ENCODE measurements at places on chromosomes 2 and 18.

DNA sequence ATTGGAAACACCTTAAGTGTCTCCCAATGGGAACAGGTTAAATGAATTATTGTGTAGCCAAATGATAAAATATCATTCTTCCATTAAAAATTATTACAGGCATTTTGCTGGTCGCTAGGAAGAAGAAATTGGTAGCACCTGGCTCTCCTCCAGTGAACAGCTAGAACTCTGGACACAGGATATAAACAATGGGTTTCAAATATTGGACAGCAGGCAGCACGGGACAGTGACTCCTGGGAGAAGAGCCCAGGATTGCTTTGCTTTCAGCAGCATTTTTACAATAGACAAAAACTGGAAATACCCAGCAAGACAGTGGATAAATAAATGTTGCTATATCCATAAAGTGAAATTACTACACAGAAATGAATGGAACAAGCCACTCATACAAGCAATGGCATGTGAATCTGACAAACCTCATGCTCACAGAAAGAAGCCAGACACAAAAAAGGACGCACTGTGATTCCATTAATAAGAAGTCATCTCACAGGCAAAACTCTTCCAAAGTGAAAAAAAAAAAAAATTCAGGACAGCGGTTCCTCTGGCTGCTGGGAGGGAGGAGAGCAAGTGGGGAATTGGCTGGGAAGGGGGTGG, 50.5 kb downstream of the LAMA1 start:
- DNase-seq = no peak

GRCh38 chr2:5576015-5576414, 116.2 kb upstream of the SOX11 start:
- no peak for DNase-seq

DNA sequence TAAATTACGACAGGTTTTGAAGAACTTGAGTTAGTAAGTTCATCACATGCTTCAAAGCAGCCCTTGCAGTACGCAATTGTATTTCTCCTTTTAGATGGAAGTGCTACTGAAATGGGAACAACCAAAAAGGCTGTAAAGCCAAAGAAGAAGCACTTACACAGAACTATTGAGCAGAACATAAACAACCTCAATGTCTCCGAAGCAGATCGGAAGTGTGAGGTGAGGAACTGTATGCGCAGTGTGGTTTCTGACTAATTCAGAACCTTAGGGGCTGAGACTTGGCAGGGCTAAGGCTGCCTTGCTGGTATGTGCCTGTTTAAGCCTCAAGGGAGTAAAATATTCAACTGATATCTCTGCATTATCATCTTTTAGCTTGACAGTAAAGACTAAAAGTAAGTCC, 8.4 kb downstream of the NCAPH start:
- DNase-seq = no peak

GRCh38 chr2:196184921-196185320, 13.5 kb upstream of the STK17B start:
- no peak for DNase-seq

DNA sequence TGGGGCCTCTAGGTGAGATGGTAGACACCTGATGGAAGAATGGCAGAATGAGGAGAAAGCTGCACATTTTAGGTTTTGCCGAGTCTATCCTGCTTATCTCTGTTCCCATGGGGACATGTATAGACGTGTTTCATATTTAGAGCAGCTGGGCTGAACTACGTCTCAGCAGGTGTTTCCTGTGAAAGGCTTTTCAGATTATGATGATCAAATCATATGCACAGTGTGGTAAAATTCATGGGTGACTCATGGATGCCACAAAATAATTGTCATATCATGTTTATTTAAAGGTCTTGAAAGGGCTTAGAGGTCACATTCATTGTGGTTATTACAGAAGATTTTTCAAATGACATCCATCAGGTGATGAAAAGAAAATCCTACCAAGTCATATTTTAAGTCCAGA, 90.5 kb downstream of the ICOS start:
- DNase-seq = no peak

DNA sequence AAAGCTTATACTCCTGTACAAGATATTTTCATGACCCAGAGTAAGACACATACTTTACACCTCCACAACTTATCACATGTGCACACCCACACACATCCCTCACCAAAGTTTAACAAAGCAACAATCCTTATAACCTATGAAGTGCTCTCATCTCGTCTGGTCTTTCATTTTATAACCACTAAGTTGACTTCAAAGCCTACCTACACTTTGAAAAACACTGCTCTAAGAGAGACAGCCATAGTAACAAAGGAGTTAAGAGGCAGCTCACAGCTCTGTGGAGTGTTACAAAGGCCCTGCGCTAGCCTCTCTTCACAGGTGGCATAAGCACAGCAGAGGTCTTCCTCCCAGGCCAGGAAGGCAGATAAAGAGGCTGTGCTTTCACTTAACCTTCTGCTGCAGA, 69.7 kb upstream of the TMEM200C start:
- no peak for DNase-seq

- no peak for DNase-seq
Measured at GRCh38 chr2:1623906-1624445, 120.3 kb downstream of the PXDN start.

GRCh38 chr18:24785019-24785418, 324.6 kb downstream of the HRH4 start:
- no peak for DNase-seq

GRCh38 chr2:150208689-150209088, 278.8 kb downstream of the RND3 start:
- no peak for DNase-seq

- no peak for DNase-seq
Measured at GRCh38 chr2:180524499-180524898, 455.9 kb upstream of the UBE2E3 start.

- no peak for DNase-seq
Measured at GRCh38 chr2:110791435-110791834, 59.1 kb downstream of the ACOXL start.

DNA sequence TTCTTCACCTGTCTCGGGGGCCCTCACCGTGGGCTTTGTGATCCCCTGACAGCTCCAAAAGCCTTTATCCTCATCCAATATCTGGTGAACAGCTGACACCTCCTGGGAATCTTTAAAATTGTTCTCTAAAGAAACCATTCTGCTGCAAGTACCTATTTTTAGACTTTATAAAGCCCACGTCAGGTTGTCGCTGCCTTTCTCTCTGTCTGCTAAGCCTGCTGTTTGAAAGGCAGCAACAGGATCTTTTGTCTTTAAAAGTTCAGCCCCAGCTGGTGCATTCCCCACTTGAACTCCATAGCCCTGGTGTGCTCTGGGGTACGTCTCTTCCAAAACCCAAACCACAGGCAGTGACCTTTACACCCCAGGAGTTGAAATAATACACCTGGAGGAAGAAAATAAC, 145.0 kb downstream of the NEDD4L start:
- DNase-seq = no peak

DNA sequence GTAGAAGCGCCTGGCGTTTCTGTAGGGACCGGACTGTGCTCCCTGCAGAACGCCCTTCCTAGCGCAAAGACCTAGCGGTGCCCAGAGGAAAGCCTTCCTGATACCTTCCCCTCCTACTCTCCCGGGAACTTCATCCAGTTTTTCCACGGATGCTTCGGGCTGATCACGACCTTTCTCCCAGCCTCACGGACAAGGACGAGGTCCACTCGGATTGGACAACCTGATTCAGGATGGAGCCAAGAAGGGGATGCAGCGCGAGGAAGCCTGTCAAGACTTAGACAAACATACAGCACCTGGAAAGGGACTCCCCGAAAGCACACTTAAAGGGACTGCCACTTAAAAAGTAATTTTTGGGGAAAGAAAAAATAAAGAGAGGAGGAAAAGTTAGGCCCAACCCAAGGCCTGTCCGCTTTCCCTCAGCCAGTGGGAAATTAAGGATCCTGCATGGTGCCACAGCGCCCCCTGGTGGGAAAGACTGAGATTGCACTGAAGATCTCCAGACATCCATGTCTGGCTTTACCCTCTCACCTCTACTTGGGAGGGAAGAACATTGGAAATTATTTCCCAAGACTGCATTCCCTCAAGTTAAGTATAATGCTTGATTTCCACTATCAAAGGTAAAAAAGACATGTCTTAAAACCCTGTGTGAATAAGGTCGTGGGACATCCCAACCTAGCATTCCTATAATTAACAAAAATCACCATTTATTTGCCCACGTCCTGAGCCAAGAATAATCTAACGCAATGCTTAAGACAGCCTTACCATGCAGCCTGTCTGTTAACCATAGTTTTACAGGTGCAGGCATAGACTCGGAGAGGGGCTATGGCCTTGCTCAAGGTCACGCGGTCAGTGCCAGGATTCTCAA, 13.4 kb upstream of the COPS8 start:
- peak; percentile 5 for DNase-seq

DNA sequence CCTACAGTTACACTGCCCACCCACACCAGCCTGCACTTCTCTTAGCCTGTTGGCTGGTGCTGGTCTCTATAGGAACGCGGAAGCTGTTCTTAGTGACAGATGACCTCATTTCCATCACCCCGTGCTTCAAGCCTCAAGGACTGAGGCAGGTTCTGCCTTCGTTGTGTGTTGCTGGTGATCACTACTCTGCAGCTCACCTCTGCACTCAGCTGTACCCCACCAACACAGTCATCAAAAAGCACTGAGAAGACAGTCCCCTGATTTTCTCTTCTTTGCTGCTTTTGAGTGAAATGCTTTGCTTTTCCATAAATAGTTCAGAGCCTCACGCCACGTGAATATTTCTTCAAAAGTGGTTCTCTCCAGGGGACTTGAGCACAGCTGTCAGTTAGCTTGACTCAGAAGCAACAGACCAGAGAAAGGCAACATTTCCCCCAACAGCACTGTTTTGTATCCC, 225.7 kb upstream of the CCDC150 start:
- DNase-seq = no peak

GRCh38 chr2:45626387-45627221, 15.5 kb upstream of the SRBD1 start:
- no peak for DNase-seq

DNA sequence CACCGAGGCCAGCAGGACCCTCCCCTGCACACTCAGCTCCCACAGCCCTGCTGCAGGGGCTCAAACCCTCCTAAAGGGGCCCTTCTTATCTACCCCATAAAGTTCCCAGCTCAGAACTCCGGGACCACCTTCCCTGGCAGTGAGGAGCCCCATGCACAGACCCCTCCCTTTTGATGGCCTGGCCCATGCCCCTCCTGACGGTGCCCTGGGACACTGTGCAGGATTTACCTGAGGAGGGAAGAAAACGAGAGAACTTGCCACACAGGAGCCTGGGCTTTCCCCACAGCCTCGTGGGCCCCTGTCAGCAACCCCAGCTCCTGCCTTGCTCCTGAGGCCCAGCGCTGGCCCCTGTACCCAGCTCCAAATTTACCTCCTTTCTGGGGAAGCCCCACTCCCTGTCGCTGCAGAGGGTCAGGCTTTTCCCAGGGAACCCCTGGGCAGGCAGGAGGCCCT, 206.3 kb upstream of the SALL3 start:
- no peak for DNase-seq

GRCh38 chr2:605674-606608, 71.3 kb downstream of the TMEM18 start:
- DNase-seq = no peak

DNA sequence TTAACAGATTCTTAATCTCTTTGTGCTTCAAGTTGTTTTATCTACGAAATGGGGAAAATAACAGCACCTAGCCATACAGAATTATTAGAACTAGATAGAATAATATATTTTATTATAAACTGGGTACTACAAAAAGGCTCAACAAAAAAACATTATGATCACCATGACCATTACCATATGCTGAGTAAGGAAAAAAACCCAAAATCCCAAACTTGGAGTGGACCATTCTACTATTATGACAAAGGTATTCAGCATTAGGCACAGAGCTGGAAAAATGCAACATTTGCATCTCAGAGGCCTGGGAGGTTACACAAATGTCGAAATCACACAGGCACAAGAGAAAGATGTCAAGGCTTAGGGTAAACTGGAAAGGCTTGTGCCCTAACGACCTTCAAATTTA, 162.8 kb downstream of the SRBD1 start:
- no peak for DNase-seq

GRCh38 chr18:40259115-40259835, 1695.8 kb upstream of the PIK3C3 start:
- DNase-seq = no peak

DNA sequence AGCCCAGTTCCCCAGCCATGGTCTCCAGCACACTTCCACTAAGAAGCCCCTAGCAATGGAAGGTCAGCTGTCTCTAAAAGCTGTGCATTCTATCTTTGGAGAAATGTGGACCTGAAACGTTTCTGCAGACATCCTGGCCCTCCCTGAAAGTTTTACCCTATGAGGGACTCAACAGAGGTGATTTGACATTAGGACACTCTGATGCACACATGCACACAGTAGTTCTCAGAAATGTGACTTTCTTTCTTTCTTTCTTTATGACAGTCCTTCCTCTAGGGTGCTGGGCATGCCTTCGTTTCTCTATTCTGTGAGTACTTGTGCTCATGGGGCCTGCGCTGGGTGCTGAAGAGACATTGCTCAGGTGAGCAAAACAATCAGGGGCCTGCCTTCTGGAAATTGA, 857.3 kb downstream of the RNF144A start:
- DNase-seq = no peak

- no peak for DNase-seq
Measured at GRCh38 chr2:128423788-128424165, 105.1 kb upstream of the HS6ST1 start.

- DNase-seq = no peak
Measured at GRCh38 chr2:102306125-102306524, 5.2 kb upstream of the IL1RL1 start.

- DNase-seq = no peak
Measured at GRCh38 chr2:37201208-37201607, 4.9 kb downstream of the CEBPZOS start.

DNA sequence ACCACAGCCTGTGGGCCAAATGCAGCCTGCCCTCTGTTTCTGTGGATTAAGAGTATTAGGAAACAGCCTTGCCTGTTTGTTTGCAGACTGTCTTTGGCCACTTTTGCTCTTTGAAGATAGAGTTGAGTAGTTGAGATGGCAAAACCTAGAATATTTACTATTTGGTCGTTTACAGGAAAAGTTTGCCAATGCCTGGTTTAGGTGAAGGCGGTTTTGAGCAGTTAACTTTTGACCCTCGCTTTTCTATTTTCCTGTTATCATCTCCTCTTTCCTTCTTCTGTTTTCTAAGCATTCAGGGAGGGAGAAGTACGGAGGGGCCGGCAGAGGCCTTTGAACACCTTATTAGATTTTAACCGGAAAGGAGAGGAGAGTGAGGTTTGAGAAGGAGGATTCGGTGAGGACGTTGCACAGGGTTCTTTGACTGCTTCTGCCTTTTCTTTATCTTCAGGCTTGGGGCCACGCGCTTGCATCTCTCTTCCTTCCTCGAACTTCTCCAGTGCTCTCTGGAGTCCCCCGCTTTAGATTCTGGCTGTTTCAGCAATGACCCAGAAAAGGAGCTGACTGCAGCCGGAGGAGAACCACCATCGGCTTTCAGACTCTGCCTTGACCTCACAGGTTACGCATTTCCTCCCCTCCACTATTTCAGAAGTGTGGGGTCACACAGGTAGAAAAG, 39.2 kb downstream of the IL1R2 start:
- no peak for DNase-seq
